ENCODE measurements at places on chromosomes 1 and 21.
A peak's percentile ranks its signal among the peaks of the same experiment; 100 is the strongest.

DNA sequence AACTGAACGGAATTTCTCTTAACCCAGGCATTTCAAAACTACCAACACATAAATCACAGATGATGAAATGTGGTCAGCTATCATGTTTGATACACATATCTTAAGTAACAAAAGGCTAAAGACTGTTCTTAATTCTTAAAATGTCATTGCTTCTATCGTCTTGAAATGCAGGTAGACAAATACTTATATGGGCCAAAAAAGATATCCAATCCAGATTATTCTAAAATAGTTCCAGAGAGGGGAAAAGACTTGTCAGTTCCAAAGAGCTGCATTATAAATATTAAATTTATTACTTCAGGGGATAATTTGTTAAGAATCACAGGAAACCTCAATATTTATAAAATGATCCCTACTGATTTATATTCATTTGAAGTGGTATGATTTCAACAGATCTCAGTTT, 259.4 kb downstream of the FAF1 start:
- H3K36me3 ChIP-seq = no peaks in the 10 kb centered on the region
- H3K27me3 ChIP-seq = no peaks in the 10 kb centered on the region
- no peak for DNase-seq
- H3K4me3 ChIP-seq = no peak overlapping the region
- no peak overlapping the region for H3K27ac ChIP-seq

DNA sequence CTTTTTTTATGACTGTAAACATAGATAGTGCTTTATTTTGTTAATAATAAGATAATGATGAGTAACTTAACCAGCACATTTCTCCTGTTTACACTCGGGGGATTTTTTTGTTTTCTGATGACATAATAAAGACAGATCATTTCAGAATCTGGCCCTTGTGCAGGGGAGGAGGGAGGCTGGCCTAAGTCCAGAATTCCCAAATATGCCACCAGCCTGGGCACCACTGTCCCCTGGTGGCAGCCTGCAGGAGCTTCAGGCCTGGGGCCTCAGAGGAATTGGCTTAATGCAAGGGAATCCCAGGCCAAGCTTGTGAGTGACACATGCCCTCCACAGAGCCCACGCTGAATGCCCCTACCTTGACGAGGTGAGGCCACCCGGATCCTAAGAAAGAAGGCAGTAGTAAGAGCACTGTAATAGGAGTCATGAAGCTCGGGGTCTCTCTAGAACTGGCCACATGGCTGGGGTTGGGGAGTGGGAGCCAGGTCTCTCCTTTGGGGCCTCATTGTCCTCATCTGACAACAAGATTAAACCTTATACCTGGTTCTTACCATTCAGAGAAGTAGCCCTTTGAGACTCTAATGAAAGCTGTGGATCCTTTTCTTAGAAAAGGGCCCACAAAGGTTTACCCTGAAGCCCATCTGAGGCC, 24.1 kb downstream of the ETNK2 start:
- DNase-seq = no peak
- H3K4me1 ChIP-seq = peaks cover 10% of the 10 kb centered on the region
- no peak overlapping the region for H3K27ac ChIP-seq
- H3K4me3 ChIP-seq = no peak overlapping the region
- no peaks in the 10 kb centered on the region for H3K27me3 ChIP-seq

- no peak overlapping the region for H3K27ac ChIP-seq
- H3K4me3 ChIP-seq = no peak overlapping the region
- no peaks in the 10 kb centered on the region for H3K4me1 ChIP-seq
- no peak for DNase-seq
- no peaks in the 10 kb centered on the region for H3K36me3 ChIP-seq
Measured at GRCh38 chr1:176096015-176096414, 111.1 kb downstream of the COP1 start.

DNA sequence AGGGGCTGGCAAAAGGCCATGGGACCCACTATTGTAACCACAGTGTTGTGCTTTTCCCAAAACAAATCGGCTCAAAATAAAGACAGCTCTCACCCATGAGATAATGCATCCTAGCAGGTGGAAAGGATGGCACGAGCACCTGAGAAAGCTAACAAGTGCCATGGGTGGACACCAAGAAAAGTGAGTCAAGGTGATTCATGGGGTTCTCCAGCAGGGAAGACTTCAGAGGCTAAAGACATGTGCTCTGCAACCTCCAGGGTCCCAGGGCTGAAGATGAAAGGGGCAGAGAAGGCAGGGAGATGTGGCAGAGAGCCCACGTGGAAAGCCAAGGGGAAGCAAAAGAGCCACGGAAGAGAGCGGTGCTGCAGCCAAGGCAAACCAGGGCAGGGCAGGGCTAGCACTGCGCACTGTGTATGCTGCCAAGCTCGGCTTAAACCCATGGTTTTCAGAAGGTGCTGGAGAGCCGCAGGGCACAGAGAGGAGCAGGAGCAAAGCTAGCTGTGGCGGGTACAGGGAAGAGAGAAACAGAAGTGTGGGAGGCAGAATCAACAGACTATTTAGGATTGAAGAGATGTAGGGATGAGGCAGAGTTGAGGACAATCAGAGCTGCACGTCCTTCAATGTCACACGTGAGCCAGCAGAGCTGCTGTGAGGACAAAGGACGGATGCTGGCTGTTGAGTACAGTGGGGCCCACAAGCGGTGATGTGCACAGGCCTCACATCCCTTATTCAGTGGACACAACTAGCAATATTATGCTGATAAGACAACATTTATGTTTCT, 41.8 kb upstream of the C1orf198 start:
- no peak overlapping the region for H3K4me3 ChIP-seq
- no peaks in the 10 kb centered on the region for H3K36me3 ChIP-seq
- no peak for DNase-seq
- H3K27me3 ChIP-seq = no peaks in the 10 kb centered on the region
- no peak overlapping the region for H3K27ac ChIP-seq

- H3K4me1 ChIP-seq = peaks cover 2% of the 10 kb centered on the region
- no peak for DNase-seq
- no peak overlapping the region for H3K27ac ChIP-seq
Measured at GRCh38 chr1:160651433-160652064, 4.7 kb upstream of the SLAMF1 start.

- H3K27ac ChIP-seq = no peak overlapping the region
- no peaks in the 10 kb centered on the region for H3K36me3 ChIP-seq
- no peaks in the 10 kb centered on the region for H3K4me1 ChIP-seq
- H3K4me3 ChIP-seq = no peak overlapping the region
- no peaks in the 10 kb centered on the region for H3K27me3 ChIP-seq
- DNase-seq = no peak
Measured at GRCh38 chr1:53071915-53072314, 9.9 kb downstream of the PODN start.

GRCh38 chr1:56509713-56510641, 69.4 kb downstream of the PLPP3 start:
- H3K27me3 ChIP-seq = no peaks in the 10 kb centered on the region
- no peak overlapping the region for H3K27ac ChIP-seq
- no peak overlapping the region for H3K4me3 ChIP-seq
- DNase-seq = no peak

DNA sequence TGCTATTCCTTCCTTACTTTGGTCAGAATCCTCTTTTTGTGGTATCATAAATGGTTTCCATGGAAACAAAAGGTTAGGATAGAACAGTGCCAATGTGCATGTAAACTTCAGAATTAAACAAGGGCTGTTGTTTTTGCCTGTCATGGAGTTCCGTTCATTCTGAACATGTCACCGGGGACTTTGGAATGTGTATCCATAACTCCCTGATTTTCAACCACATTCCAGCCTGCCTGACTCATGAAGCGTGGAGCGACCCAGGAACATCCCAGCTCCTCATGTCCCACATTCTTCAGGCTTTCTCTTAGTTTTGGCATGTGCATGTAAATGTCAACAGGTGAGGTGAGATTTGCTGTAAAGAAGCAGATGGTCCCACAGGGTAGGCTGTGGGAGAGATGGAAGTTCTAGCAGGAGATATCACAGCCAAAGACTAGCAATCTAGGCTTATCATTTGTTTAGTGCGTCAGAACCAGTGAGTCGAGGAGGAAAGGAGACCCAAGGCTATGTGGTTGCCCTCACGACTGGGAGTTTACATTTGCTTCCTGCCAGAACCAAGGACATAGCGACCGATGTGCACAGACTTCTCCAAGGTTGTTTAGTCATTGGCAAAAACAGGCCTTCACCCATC, 23.0 kb upstream of the DNAJC11 start:
- no peak overlapping the region for H3K4me3 ChIP-seq
- no peaks in the 10 kb centered on the region for H3K4me1 ChIP-seq
- H3K27me3 ChIP-seq = no peaks in the 10 kb centered on the region
- no peak overlapping the region for H3K27ac ChIP-seq
- DNase-seq = no peak

DNA sequence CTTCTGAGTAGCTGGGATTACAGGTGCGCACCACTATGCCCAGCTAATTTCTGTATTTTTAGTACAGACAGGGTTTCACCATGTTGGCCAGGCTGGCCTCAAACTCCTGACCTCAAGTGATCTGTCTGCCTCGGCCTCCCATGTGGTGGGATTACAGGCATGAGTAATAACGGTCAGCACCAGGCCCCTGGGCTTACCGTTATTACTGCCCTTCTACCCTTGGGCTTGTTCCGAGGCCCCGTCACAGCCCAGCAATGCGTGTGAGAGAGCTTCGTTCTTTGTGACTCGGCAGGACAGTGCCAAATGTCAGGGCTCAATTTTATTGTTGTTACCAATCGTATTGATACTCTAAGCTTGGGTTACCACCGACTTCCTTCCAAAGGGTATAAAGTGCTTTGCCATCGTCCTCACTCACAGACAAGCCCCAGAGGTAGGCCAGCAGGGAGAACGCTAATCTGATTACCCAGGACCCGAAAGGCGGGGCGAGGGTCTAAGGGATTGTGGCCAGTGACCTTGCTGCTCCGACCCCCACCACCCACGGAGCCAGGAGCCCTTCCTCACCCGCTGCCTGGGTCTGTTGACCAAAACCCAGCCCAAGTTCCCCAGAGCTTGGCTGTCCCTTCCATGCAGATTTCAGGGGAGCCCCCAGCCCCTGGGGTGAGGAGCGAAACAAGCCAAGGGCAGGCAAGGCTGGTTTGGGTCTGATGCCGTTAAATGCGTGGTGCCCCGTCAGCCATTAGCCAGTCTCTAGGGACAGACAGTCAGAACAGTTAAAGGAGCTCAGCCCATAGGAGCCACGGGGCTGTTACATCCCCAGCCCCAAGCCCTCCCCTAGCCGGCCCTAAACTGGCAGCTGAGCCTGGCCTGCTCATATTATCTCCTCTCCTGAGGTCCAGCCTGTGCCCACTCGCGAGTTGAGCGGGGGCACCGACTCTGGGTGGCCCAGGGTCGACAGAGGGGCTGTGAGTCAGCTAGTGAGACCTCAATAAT, 54.9 kb upstream of the CASZ1 start:
- H3K4me3 ChIP-seq = no peak overlapping the region
- no peak for DNase-seq
- no peaks in the 10 kb centered on the region for H3K27me3 ChIP-seq
- no peaks in the 10 kb centered on the region for H3K36me3 ChIP-seq
- no peak overlapping the region for H3K27ac ChIP-seq

GRCh38 chr21:45114072-45114471, 39.7 kb downstream of the ADARB1 start:
- no peaks in the 10 kb centered on the region for H3K27me3 ChIP-seq
- H3K27ac ChIP-seq = no peak overlapping the region
- no peaks in the 10 kb centered on the region for H3K4me1 ChIP-seq

DNA sequence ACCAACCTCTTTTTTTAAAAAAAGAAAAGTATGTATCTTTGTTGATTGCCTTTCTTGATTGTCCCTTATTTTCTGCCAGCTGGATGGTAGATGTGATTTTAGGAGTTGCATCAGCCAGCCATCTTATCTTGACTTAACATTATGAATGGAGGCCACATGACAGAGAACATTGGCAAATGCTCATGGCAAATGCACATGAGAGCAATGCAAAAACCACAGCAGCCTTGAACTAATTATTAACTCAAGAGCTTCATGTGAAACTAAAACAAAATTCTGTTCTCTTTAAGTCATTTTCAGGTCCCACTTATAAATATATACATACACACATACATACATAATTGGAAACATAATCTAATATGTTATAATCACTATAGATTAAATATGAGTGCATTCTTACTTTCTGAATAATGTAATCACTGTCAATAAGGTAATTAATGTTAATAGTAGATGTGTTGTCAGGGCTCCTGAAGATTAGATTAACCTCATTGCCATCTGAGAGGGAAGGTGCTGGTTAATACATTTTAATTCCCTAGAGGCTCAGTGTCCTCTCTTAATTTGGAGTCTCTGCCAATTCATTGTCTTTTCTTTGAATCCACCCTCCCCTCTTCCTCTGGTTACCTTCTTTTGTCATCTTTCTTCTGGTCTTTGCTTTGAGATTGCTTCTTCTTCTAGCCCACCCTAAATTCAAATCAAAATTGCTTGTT, 962.2 kb downstream of the ADGRL2 start:
- peaks cover 4% of the 10 kb centered on the region for H3K4me1 ChIP-seq
- DNase-seq = no peak
- H3K27me3 ChIP-seq = no peaks in the 10 kb centered on the region
- no peak overlapping the region for H3K4me3 ChIP-seq
- no peak overlapping the region for H3K27ac ChIP-seq
- H3K36me3 ChIP-seq = no peaks in the 10 kb centered on the region

GRCh38 chr1:40210511-40211204, 37.1 kb upstream of the TMCO2 start:
- no peaks in the 10 kb centered on the region for H3K27me3 ChIP-seq
- no peak overlapping the region for H3K27ac ChIP-seq
- H3K4me1 ChIP-seq = no peaks in the 10 kb centered on the region
- DNase-seq = no peak

GRCh38 chr1:168794057-168794456, 65.1 kb upstream of the DPT start:
- no peaks in the 10 kb centered on the region for H3K36me3 ChIP-seq
- H3K4me3 ChIP-seq = no peak overlapping the region
- no peaks in the 10 kb centered on the region for H3K4me1 ChIP-seq
- H3K27ac ChIP-seq = no peak overlapping the region

- DNase-seq = no peak
- H3K27me3 ChIP-seq = no peaks in the 10 kb centered on the region
- H3K36me3 ChIP-seq = no peaks in the 10 kb centered on the region
- no peak overlapping the region for H3K27ac ChIP-seq
Measured at GRCh38 chr1:117686907-117687306, 81.1 kb downstream of the TENT5C start.

DNA sequence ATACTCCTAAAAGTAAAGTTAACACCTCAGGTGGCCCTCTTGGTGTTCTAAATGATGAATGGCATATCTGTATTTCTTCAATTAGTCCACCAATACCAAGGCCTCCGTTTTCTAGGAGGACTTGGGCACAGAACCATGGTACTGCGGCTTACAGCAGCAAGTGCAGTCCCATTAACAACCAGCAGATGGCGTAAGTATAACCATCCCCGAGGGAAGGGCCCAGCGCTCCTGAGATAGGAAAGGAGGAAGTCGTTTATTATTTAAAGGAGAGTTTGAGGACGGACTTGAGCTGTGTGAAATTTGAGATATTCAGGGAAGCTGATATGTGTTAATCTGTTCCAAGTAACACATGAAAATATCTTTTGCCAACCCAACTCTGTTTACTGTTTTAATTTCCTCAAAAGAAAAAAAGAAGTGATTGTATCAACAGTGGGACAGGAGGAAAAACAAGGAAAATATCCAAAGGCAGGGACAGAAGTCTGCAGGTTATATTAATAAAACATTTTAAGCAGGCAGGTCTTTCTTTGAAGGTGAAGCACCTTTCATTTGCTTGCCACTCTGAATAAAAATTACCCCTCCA, 37.7 kb upstream of the KCNJ15 start:
- no peak overlapping the region for H3K27ac ChIP-seq
- no peaks in the 10 kb centered on the region for H3K36me3 ChIP-seq
- H3K4me3 ChIP-seq = no peak overlapping the region
- peak; percentile 67 for DNase-seq
- H3K27me3 ChIP-seq = no peaks in the 10 kb centered on the region

- H3K4me3 ChIP-seq = no peak overlapping the region
- H3K36me3 ChIP-seq = peaks cover 6% of the 10 kb centered on the region
- DNase-seq = no peak
- peaks cover 7% of the 10 kb centered on the region for H3K4me1 ChIP-seq
Measured at GRCh38 chr1:110007046-110007830, 22.7 kb downstream of the AHCYL1 start.

All from iPS DF 6.9 (cell line).